A673 (cell line): ENCODE measurements at places on chromosomes 11 and 22.

DNA sequence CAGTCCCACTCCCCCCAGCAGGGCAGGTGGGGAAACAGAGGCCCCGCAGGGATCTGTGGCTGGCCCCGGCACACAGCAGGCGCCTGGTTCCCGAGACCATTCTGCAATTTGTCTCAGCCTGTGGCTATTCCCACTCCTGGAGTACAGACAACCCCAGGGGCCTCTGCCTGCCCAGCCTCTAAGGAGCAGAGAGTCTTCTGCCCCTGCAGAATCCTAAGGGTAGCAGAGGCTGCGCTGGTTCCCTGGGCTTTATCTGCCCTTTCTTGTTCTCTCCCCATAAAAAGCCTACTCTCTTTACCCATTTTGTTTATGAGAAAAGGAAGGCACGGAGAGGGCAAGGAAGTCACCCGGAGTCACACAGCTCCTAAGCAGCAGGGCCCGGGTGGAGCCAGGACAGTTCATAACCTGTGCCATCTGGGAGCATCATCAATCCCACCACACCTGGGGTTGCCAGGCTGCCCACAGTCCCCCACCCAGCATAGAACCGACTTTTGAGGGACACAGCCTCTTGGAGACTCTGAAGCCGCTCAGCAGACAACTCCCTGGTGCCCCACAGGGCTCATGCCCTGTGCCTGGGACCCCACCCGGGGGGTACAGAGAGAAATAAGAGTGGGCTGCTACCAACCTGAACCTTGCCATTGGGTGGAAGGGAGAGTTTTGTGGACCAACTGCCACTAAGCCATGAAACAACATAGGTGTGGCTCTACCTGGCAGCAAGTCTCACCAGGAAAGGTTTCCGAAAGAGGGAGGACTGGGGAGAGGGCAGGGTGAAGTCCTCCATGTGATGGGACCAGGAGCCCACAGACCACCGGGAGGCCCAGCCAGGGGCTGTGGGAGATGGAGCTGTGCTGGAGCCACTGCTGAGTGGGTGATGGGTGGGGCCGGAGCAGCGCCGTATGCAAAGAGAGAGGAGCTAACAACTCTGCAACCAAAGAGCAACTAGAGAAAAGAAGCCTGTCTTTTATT is 17.2 kb upstream of the LINC01488 start:
- DNase-seq, result no peak

DNA sequence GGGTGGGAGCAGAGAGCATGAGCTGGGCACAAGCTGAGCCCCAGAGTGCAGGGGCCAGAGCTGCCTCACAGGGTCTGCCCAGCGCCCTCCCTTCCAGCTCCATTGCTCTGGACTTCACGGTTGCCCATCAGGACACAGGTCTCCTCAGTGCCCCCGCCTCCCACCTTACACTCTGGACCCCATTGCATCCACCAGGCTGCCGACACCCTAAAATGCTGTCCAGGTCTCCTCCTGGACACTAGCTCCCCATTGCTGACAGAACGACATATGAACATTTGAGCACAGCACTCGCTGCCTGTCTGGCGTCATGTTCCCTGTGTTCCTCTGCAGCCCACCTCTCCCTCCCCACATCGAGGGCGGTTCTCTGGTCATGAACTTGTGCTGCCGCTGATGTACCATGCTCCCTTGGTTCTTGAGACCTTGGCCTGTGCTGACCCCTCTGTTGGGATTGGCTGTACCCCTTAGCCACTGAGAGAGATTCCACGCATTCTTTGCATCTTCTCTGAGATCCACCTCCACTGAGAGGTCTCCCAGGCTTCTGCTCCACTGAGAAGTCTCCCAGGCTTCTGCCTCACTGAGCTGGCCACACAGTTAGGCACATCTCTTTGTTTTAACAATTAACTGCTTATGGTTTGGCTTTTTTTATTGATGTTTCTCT is 34.2 kb upstream of the NECTIN1 start:
- DNase-seq, result no peak

GRCh38 chr11:64088162-64089026 is 52.7 kb downstream of the FLRT1 start:
- DNase-seq, result no peak

DNA sequence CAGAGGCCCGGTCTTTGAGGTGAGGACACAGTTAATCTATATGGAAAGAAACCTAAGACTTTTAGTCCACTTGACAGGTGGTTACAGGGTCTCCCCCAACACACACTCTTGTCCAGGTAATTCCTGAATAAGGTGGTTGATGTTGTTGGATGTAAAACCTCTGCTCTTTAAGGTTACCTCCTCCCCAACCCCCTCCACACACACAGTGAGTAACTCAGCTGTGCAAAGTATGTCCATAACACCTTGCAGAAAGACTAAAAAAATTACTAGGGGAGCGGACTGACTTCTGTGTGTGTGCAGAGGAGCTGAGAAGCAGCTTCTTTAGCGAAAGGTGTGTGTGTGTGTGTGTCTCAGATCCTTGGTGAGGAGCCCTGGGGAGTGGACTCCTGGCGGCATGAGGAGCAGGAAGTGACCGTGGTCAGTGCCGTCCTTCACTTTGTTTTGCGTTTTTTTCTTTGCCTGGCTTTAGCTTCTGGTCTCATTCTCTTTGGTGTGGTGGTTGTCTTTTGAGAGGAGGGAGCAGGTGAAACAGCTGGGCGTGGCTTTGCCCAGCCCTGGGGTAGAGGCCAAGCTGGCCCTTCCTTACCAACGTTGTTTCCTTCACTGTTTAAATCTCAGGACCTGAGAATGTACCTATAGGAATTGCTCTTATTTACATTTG is 1.7 kb downstream of the ZBED4 start:
- no peak for DNase-seq

GRCh38 chr11:19374151-19374569 is 133.4 kb upstream of the E2F8 start:
- peak; percentile 51 for DNase-seq

- no peak for DNase-seq
Observed at GRCh38 chr11:58861533-58861932, 17.0 kb upstream of the GLYATL2 start.

- no peak for DNase-seq
Observed at GRCh38 chr11:17185938-17186337, 21.8 kb downstream of the PIK3C2A start.

- no peak for DNase-seq
Observed at GRCh38 chr11:73431396-73431795, 55.2 kb downstream of the RELT start.

DNA sequence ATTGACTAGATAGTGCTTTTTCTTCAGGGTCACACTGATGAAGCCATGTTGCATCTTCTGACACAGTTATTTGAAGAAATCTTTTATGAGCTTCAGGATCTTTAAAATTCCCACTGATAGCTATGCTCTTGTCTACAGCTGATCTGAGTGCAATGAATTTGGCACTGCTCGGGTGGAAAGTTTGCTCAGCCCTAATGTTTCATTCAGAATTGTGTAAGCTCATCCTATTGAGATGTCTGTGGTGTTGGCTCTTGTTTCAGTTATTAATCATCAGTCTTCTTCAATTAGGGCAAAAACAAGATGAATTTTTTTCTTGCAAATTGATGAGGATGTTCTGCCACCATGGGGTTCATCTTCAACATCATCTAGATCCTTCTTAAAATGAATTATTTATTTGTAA is 1387.0 kb upstream of the RAG2 start:
- no peak for DNase-seq

DNA sequence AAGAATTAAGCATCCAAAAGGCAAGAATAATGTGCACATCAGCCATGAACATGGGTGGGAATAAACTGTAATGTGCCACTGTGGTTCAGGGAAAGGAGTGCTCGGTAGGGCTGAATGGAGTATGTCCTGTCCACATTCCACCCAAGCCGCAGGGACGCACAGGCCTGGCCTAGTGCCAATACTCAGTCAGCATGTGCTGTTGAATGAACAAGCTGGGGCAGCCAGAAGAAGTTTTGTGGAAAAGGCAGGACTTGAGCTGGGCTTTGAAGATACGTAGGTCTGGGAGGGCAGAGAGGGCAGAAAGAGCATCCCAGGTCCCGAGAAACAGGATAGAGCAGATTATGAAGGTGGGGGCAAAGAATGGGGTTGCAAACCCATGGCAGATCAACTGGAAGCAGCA is 60.0 kb upstream of the PLET1 start:
- peak; percentile 53 for DNase-seq

DNA sequence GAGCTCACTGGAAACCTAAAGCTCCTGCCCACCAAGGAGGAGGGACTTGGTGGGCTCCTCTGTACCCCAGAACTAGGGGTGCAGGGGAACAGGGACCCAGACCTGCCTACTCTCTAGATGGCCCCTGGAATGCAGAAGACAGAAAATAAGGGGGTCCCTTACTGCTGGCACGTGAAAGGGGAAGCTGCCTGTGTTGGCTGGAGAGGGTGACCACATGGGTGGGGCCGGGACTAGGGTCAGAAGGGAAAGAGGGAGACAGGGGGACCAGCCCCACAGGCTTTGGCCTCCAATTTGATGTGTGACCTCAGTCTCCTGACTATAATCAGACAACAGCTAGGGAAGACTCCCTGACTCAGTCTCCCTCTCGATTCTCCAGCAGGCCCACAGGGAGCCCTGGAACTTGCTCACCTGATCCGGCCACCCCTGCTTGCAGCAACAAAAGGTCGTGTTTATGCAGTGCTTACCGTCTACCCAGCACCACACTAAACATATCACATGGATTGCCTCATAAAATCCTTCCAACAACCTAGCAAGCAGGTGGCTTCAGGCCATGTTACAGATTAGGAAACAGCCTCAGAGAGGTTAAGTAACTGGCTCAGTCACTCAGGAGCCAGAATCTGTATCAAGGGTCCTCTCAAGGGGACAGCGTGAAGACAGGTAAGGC is 10.2 kb downstream of the ARAP1 start:
- DNase-seq, result no peak
